ENCODE measurements at places on chromosomes 2 and 18.

- no peak for DNase-seq
These were observed 884.6 kb downstream of the DPP10 start for GRCh38 chr2:115327061-115327460.

- DNase-seq = no peak
These were observed 65.7 kb downstream of the SLC8A1 start for GRCh38 chr2:40386177-40386576.

DNA sequence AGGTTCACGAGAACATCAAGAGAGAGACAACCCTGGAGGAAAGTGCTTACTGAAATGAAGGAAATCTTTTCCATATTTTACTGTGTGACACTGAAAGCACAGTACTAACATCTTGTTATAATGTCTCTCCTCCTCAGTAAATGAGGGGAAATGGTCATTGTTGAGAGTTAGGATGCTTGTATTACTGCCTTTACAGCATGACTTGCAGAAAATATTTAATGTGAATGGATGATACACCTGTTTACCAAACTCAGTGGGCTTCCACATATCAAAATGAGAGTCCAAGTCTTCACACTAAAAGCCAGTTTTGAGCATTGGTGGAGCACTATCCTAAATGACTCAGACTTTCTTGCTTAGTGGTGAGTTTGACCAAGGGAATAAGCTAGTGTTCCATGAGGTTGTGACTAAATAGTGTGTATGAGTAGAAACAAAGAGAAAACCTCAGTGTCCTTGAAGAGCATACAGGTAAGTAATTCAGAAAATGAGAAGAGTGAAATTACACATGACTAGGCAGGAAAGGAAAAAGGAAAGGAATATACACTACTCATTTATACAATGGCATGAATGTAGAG, 930.7 kb upstream of the CELF4 start:
- no peak for DNase-seq

DNA sequence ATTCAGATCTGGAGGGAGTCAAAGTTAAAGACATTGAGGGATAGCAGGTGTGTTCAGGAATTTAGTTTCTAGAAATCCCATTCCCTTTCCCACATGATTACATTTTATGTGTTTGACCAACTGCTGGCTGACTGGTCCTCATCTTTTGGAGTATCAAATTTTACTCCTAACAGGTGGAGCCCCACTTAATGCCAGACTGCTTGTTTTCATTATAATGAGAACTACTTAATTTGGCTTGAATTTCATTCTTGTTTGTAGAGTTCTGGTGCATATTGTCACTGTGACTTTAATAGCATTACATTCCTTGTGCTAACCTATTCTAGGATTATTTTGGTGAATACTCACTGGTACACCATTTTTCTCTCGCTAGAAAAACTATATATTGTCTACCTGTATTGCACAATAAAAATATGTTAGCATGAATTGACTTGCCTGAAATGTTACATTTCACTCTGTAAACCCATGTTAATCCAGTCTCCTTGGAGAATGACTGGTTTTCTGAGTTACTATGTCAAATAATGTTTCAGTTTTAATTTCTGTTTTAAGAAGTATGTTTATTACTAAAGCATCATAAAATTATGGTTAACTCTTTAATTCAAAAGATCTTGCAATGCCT, 98.2 kb downstream of the TANC1 start:
- DNase-seq = no peak

GRCh38 chr2:142825861-142826260, 51.6 kb upstream of the KYNU start:
- no peak for DNase-seq

GRCh38 chr2:8138525-8138922, 543.3 kb upstream of the ID2 start:
- DNase-seq = no peak

GRCh38 chr2:102418421-102418961, 4.5 kb upstream of the IL18RAP start:
- DNase-seq = no peak

DNA sequence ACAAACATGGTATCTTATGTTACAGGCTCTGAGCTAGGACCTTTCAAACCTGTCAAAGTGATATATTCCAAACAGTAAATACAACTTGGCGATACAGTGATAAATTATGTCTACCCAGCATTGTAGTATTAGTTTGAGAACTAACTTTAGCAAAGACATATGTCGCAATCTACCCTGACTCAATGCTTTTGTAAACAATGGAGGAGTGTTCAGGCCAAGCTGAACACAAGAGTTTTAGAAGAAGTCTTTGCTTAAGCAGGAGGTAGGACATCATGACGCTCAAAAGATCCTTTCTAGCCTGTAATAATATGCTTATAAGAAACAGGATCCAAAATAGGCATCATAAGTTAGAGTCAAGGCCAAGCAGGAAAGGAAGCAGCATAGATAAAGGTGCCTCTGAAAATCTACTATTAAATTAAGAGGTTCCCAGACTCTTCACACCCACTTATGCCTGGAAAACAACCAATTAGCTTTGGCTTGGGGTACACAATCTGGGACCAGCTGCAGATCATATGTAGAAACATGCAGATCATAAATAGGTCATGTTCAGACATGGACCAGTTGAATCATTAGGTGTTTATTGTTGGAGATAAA, 132.5 kb downstream of the CSRNP3 start:
- DNase-seq = no peak

GRCh38 chr2:10004836-10005235, 38.5 kb upstream of the KLF11 start:
- DNase-seq = no peak

DNA sequence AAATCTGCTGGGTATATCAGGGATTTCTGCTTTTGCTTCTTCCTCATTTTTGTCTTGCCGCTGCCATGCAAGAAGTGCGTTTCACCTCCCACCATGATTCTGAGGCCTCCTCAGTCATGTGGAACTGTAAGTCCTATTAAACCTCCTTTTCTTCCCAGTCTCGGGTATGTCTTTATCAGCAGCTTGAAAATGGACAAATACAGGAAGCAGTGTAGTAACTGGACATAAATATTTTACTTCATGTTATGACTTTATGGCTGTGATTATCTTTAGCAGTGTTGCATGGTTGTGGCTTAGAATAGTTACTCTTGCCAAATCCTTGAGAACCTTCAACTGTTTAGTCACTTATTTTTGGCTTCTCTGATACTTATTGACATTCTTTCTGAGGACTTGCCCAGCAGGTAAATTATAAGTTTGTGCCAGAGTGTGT, 66.2 kb upstream of the DLX2 start:
- no peak for DNase-seq

- DNase-seq = no peak
These were observed 80.9 kb downstream of the ASAP2 start for GRCh38 chr2:9287400-9288045.

DNA sequence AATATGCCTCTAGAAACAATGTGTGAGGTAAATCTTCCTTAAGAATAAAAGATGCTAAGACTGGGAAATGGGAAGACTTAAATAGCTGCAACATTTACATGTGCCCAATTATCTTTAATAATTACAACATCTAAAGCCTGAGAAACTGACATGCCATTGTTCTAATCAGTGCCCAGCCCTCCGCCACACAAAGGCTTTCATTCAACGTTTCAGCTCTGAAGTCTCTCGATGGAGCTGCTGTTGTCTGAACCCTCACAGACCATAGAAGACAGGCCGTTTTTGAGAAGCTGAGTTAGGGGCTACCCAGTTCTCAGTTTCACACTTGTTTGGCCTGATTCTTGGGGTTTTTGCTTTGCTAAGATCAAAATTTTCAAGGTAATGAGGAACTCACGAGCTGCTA, 315.4 kb upstream of the CHST9 start:
- no peak for DNase-seq

GRCh38 chr2:178074123-178075005, 1.8 kb upstream of the PDE11A start:
- no peak for DNase-seq

- peak; percentile 95 for DNase-seq
These were observed at the start of gene ATP5MC3 for GRCh38 chr2:175181104-175181876. Gene ATP5MC3, minus strand, starts transcription at chr2:175181710. Its CDS starts 317 bp downstream, at chr2:175181393.

GRCh38 chr18:34189656-34190435, 34.9 kb downstream of the NOL4 start:
- DNase-seq = no peak

DNA sequence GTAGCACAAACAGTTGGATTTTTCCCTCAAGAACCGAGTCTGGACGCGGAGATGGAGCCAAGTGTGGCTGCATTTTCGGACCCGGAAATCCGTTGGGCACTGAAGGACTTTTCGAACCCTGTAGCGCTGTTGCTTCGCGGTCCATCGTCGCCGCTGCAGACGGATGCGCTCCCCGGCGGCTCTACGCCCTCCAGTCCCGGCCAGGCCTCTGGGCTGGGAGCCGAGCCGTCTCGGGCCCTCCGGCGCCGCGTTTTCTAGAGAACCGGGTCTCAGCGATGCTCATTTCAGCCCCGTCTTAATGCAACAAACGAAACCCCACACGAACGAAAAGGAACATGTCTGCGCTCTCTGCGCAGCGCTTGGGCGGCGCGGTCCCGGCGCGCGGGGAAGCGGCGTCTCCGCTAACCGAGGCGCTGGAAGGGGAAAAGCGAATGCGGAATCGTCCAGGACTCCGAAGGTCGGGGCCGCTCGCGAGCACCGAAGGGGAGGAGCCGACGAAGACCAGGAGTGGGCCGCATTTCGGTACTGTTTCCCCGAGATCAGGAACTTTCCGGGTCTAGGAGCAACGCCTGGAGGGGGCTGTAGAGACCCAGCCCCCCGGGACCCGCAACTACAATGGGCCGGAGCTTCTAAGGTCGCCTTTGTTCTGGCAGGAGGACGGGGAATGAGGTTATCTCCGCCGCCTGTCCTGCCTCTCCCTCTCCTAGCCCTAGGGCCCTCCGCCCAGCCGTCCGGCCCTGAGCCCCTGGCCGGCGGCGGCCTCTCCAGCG, 3.2 kb downstream of the EMX1 start:
- peak; percentile 58 for DNase-seq

DNA sequence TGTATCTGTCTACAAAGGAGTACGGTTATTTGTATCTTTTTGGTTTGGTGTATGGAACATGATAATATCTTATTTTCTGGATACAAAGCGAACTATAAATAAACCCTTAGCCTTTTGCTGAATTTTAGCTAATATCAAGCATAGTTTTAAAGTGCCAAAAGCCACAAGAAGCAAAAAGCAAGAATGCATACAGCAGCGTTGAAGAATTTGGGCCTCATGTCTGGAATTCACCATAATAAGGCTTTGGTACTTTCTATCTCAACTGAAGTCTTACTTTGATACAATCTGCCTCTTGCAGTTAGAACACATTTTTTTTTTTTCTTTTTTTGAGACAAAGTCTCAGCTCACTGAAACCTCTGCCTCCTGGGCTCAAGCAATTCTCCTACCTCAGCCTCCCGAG, 151.5 kb downstream of the ERBB4 start:
- DNase-seq = no peak

DNA sequence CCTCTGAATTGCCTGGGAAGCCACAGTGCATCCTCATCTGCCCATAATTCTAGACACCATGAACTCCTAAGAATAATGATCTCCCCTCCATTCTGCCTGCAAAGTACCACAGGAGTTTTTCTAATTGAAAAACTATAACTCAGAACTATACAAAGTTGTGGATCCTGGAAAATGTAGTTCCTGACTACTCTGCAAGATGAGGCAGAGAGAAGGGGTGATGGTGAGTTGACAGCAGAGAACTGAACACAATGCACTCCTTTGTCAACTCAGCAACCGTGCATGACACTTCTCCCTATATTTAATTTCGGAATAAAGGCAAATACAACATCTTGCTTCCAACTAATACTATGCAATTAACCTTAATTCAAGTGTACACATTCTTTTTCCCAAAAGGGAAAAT, 471.1 kb upstream of the FAM98A start:
- no peak for DNase-seq

DNA sequence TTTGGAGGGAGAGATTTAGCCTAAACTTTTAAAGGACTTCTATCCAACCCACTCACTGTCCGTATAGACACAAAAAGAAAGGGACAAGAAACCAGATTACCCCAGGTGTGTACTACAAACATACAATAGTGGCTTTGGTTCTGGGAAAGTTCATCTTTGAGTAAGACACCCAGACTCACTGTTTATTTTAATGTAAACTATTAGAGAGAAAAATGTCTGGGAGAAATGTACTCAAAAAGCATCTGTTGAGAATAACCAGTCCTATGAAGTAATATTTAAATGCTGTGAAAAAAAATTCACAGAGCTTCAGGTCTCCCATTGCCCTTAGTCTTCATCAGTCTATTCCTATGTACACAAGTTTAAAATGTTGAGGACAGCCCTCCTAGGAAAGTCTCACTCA, 107.5 kb downstream of the SLC8A1 start:
- no peak for DNase-seq

DNA sequence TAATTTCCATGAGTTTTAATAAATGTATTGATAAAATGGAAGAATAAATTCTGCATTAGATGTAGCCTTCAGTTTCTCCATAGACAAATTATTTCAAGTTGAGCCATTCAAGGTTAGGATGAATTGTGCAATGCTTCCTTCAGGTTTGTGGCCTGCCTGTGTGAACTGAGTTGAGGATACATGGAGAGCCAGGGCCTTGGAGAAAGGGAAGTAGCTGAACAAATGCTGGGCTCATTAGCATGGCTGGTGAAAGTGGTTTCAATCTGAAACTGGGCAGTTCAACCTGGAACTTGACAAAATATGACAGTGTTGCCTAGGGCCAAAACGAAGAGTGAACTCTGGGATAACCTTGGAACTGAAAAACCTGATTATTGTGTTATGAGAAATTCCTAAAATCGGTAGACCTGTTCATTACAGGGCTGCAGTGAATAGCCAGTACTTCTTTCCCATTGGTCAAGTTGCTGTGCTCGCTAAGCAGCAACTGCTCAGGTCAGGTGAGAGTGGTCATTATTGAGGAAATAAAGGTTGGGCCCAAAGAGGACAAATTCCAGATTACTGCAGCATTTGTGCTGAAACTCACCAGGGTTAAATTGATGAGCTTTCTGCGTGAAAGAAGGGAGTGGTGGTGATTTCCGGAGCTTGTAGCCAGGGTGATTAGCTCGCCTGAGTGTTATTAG, 12.7 kb downstream of the INPP1 start:
- no peak for DNase-seq

GRCh38 chr2:233005096-233005495, 8.0 kb downstream of the NGEF start:
- DNase-seq = no peak

GRCh38 chr2:48109491-48110204, 203.3 kb upstream of the FBXO11 start:
- no peak for DNase-seq

DNA sequence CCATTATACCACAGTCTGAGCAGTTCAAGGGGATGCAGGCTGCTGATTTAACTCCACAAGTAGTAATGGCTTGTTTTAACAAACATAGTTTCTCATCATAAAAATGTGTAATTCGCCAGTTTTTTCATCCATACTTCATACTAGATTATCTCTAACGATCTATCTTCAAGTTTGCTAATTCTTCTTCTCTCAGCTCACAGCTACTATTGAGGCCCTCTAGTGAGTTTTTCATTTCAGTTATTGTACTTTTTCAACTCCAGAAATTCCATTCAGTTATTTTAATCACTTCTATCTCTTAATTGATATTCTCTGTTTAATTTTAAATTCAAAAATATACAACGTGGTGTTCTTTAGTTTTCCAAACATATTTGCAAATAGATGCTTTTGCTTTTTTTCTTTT, 20.1 kb upstream of the TMEM87B start:
- DNase-seq = no peak

GRCh38 chr2:63853527-63854310, 12.0 kb downstream of the UGP2 start:
- no peak for DNase-seq

GRCh38 chr2:106953236-106953635, 67.3 kb upstream of the ST6GAL2 start:
- DNase-seq = no peak

Measured in stimulated activated naive CD8-positive, alpha-beta T cell treated with anti-CD3 and anti-CD28 coated beads, Interleukin-15, amount 100 ng/mL, for 72 hours (primary cell).